ENCODE measurements at places on chromosomes 2 and 18.
A peak's percentile ranks its signal among the peaks of the same experiment; 100 is the strongest.

GRCh38 chr18:13730481-13730880, 4.0 kb downstream of the RNMT start:
- no peak for DNase-seq

GRCh38 chr2:113064898-113065297, 2.9 kb upstream of the IL1F10 start:
- DNase-seq, result no peak

DNA sequence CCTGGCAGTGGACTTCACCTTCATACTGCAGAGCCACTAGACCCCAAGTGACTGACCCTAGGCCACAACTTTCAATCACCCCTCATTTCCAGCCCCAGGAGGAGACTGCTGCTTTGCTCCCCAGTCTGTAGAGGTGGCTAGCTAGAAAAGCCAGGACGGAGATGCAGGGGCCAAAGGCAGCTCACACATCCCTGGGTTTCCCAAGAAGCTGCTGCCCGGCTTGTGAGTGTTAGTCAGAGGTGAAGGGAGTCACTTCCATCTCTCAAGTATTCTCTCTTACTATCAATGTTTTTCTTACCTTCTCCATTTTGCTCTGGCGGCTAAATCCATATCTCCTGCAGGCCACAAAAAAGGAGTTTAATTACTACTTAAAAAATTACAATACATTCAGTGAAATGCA, 36.2 kb downstream of the CCDC93 start:
- DNase-seq, result peak; percentile 8

- no peak for DNase-seq
Measured at GRCh38 chr2:620004-620403, 57.2 kb downstream of the TMEM18 start.

DNA sequence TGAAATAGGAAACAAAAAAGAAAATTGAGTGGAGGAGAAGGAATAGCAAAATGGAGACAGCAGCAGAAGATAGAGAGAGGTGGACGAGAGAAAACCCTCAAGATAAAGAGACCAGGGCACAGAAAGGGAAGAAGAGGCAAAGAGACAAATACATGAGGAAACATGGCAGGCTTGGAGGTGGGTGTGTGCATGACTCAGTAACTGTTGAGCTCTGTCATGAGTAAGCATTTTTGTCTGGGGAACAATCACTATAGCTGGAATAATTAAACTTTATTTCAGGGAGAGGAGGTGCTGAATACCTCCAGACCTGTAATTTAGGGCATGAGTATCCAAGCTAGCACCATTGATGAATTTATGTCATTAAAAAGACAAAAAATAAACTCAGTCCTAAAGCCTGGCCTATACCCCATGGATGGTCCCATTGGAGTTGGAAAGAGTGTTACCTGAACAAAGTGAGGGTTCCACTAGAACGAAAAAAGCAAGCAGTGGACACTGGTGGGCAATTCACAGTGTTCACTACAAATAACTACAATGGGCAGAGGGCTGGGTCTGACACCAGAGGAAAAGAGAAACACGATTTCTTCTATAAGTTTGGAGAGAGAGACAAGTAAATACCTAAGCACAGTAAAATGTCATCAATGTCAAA, 145.5 kb downstream of the ADCYAP1 start:
- no peak for DNase-seq

DNA sequence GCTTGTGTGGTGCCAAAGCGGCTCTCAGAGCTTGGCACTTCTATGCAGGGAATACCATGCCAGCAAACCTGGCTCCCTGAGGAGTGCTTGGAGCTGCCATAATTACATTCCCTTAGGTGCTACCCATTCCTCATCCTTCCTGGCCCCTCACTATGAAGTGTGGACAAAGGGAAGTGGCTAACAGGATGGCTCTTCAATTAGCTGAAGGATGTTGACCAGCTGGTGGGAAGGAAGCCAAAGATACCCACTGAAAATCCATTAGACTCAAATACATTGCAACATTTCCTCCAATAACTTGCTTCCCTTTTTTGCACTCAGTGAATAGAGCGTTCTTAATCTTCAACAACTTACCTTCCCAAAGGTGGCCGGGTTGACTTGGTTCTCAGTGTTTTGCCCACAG, 8.5 kb downstream of the RFX8 start:
- peak; percentile 58 for DNase-seq

DNA sequence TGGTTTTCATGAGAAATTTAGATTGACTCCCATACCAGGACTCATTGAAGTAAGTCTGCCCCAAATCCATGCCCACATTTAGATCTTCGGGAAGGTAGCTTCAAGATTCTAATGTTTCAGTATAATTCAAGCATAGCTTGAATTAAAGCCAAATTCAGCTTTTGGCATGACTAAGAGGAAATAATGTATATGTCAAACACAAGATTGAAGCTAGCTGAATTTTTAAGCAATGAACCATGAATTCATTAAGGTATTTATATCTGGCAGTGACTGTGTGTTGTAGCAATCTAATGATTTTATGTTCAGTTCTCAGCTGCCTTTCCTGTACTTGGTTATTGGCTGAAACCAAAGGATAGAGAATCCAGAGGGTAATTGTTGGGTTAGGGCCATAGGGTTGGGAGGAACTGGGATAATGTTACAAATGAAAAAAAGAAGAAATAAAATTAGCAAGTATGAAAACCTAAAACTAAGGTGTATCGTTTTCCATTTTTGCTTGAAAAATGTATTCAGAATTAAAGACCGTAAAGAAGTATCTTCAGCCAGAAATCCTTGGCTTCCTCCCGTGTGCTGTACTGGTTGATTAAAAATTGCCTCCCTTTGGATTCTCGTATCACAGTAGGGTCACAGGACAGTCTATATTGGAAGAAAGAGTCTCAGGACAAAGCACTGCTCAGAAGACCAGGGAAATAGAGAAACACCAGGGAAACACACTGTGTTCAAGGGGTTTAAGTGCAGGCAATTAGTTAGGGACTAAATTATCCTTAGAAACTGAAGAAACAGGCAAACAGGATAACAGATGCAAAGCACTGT, 119.0 kb upstream of the FN1 start:
- peak; percentile 59 for DNase-seq

GRCh38 chr2:239363946-239364637, 36.7 kb downstream of the HDAC4 start:
- DNase-seq, result no peak

DNA sequence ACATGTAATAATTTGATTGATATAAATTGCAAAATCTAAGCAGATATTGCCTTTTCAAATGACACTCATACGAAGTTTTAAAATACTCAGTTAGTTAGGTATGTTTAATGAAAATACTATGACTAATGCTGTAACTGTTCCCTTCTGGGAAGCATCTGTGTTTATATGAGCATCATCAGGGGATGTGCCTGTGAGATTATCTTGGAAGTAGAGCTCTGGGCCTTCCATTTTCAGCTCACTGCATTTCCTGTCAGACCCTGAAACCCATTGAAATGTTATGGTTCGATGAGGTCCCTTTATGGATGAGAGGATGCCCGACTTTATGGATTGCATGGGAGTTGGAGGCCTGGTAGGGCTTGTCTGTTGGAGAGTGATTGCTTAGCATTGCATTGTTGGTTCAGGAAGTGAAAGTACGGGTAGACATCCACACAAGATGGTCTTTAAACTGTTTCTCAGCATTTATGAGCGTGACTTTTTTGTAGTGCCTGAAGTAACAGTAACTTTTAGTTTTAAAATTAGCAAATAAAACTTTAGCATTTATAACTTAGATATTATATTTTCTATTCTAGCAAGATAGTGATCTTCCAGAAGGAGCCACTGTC, 28.7 kb downstream of the ELP2 start:
- DNase-seq, result peak; percentile 64

- DNase-seq, result no peak
Measured at GRCh38 chr2:151849413-151850010, 21.3 kb upstream of the ARL5A start.

DNA sequence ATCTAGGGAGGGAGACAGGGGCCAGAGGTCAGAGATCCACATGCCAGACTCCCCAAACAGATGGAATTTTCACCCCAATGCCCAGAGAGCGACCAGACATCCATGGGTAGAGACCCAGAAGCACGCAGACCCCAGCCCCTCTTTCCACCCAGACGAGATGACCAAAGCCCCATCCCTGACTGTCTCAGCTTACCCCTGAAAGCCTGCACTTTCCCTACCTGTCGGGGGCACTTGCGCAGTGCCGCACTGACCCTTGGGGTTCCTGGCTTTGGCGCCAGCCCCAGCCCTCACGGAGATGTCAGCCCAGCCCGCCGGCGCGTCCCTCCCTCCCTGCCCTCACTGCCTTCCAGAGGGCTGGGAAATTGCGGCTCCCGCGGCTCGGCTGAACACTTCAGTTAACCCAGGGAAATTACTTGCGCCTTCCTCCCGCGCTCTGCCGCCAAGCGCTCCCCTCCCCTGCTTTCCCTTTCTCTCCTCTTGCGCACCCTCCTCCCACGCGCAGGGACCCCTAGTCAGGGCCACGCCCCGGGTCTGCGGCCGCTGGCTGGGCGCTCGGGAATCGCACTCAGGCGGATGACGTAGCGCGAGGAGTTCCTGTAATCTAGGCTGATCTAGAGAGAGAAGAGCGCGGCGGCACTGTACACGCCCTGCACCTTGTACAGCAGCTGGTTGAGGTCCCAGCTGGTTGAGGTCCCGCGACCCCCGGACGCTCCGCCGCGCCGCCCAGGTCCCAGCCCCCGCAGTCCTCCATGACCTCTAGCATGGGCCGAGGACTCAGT, 12.0 kb downstream of the ALPG start:
- no peak for DNase-seq

- peak; percentile 39 for DNase-seq
Measured at GRCh38 chr18:40917056-40917455, 1038.0 kb upstream of the PIK3C3 start.
